Upper lobe of right lung (tissue), 1 donor: ENCODE measurements at places on chromosomes 6 and 20.

- DNase-seq = peak; percentile 38
- H3K4me3 ChIP-seq = no peak overlapping the region
- H3K4me1 ChIP-seq = peaks cover 7% of the 10 kb centered on the region
- H3K36me3 ChIP-seq = no peaks in the 10 kb centered on the region
- no peaks in the 10 kb centered on the region for H3K27me3 ChIP-seq
- H3K27ac ChIP-seq = no peak overlapping the region
Observed at GRCh38 chr6:38157905-38158304, 338.4 kb downstream of the ZFAND3 start.

DNA sequence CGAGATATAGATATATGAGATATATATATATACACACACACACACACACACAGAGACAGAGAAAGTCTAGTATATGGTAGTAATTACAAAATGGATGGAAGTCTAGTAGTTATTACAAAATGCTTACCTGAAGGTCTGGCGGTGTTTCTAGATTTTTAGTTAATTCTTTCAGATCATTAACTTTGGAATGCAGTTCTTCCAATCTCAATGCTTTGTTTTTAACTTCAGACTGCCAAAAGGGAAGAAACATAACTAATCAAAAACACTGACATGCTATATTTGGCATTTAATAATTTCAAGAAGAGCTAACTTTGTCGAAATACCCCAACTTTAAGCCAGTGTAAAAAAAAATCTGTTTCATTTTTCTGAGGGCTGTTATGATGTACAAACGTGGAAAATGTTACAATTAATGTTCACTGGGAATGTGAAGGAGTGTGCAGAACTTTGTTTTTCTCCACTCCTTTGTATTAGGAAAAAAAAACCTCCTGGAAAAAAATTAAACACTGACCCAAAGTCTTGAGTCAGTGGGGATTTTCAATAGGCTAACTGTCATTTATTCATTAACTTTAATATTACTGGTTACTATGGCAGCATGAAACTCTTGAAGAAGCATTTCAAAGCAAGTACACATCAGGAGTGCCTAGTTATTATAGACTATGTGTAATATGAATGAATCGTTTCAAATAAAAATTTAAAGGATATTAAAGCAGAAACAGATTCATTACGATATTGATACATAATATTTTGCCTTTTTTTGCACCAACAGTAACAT is 232.9 kb downstream of the SYNE1 start:
- no peak for DNase-seq
- H3K4me3 ChIP-seq = no peak overlapping the region
- H3K27me3 ChIP-seq = no peaks in the 10 kb centered on the region
- H3K4me1 ChIP-seq = peaks cover 7% of the 10 kb centered on the region
- no peak overlapping the region for H3K27ac ChIP-seq

DNA sequence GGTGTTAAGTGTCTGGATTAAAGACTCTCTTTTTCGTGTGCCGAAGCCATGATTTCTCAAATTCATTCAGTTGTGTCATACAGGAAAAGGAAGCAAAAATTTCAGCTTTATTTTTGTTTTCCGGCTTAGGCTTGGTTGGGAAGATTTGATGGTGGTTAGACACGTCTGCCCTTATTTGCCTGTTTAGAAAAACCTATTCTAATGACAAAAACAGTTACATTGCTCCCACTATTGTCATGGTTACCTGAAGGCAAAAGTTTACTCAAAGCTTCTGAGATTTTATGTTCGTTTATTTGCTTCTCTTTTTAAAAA is 982 bp downstream of the DNAJC5 start:
- DNase-seq = no peak
- peaks cover 16% of the 10 kb centered on the region for H3K36me3 ChIP-seq
- no peaks in the 10 kb centered on the region for H3K27me3 ChIP-seq
- H3K27ac ChIP-seq = peak overlapping the region; percentile 86

GRCh38 chr6:1763404-1763803 is 153.7 kb downstream of the FOXC1 start:
- H3K36me3 ChIP-seq = no peaks in the 10 kb centered on the region
- no peak for DNase-seq
- no peaks in the 10 kb centered on the region for H3K4me1 ChIP-seq
- H3K27me3 ChIP-seq = no peaks in the 10 kb centered on the region
- H3K4me3 ChIP-seq = no peak overlapping the region

- DNase-seq = no peak
- H3K4me1 ChIP-seq = peaks cover 6% of the 10 kb centered on the region
- no peaks in the 10 kb centered on the region for H3K36me3 ChIP-seq
Observed at GRCh38 chr6:167708501-167709094, 118.1 kb upstream of the AFDN start.

- no peak overlapping the region for H3K4me3 ChIP-seq
- H3K4me1 ChIP-seq = no peaks in the 10 kb centered on the region
- H3K36me3 ChIP-seq = no peaks in the 10 kb centered on the region
- no peak overlapping the region for H3K27ac ChIP-seq
Observed at GRCh38 chr6:46090115-46091079, 39.4 kb upstream of the ENPP4 start.

- no peaks in the 10 kb centered on the region for H3K36me3 ChIP-seq
- DNase-seq = no peak
- H3K27ac ChIP-seq = no peak overlapping the region
- no peaks in the 10 kb centered on the region for H3K27me3 ChIP-seq
- H3K4me1 ChIP-seq = peaks cover 29% of the 10 kb centered on the region
- H3K4me3 ChIP-seq = no peak overlapping the region
Observed at GRCh38 chr6:110823146-110823545, 7.9 kb upstream of the CDK19 start.

GRCh38 chr6:33929575-33930288 is 125.9 kb upstream of the MLN start:
- no peak for DNase-seq
- H3K27ac ChIP-seq = no peak overlapping the region
- H3K4me1 ChIP-seq = no peaks in the 10 kb centered on the region

DNA sequence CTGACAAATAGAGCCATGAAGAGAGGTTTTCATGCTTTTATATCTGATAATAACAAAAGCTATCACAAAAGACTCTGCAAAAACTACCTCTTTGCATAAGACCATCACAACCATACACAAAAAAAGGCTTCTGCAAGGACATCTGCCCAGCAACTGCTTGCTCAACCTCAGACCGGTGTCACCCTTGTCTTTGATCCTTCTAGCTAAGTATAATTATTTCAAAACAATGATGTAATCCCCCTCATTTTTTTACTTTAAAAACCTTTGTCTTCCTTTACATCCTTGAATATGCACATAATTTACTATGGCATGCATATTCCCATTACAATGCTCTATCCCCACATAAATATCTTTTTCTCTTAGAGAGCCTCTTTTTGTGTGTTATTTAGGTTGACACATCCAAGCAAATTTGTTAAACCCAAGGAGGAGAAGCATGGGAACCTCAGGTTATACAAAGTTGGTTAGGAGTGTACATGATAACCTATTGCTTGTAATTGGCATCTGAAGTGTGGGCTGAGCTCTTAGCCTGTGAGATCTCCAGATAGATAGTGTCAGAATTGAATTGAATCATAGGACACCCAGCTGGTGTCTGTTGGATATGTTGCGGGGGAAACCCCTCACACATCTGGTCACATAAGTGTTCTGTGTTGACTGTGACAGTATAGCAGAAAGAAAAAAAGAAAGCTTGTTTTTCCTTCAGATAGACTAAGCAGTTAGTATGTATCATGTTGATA is 20.7 kb upstream of the CGA start:
- H3K4me3 ChIP-seq = no peak overlapping the region
- no peaks in the 10 kb centered on the region for H3K4me1 ChIP-seq
- no peak for DNase-seq
- no peak overlapping the region for H3K27ac ChIP-seq
- H3K27me3 ChIP-seq = no peaks in the 10 kb centered on the region
- H3K36me3 ChIP-seq = no peaks in the 10 kb centered on the region

DNA sequence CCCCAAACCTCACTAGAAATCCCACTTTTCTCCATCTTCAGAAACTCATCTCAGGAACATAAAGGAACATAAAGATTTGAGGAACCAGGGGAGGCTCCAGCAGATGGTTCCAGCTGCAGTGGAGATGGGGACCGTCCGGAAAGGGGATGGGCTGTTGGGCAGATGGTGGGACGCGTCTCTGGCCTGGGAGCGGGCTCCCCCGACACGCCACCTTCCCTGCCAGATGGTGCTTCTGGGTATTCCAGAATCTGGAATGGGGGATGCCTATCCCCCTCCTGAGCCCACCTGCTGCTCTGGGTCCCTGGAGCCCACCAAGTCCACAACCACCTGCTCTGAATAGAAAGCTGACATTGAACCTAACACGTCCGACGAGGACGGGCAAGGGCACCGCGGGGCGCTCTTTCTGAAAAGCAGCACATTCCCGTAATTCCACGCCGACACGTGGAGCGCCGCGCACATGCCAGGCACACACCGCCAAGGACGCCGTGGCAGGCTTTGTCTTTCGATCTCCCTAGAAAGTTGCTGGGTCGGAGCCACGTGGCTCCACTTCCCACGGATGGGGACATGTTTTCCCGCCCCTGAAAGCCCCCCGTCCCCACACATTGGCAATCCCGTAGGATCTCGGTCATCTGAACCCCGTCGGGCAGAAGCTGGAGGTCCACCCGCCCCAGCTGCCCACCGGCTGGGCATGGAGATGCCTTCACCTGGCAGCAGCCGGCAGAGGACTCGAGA is 27.3 kb downstream of the SLC2A4RG start:
- H3K27me3 ChIP-seq = no peaks in the 10 kb centered on the region
- H3K4me3 ChIP-seq = no peak overlapping the region
- no peaks in the 10 kb centered on the region for H3K36me3 ChIP-seq
- H3K4me1 ChIP-seq = no peaks in the 10 kb centered on the region
- H3K27ac ChIP-seq = no peak overlapping the region

- no peak for DNase-seq
- H3K4me3 ChIP-seq = no peak overlapping the region
- no peaks in the 10 kb centered on the region for H3K36me3 ChIP-seq
- no peak overlapping the region for H3K27ac ChIP-seq
- H3K27me3 ChIP-seq = no peaks in the 10 kb centered on the region
Observed at GRCh38 chr6:49801525-49801924, 14.4 kb upstream of the PGK2 start.

GRCh38 chr6:138129190-138129589 is 22.0 kb upstream of the PERP start:
- no peak overlapping the region for H3K27ac ChIP-seq
- no peaks in the 10 kb centered on the region for H3K27me3 ChIP-seq
- H3K4me1 ChIP-seq = no peaks in the 10 kb centered on the region
- H3K4me3 ChIP-seq = no peak overlapping the region
- no peak for DNase-seq

GRCh38 chr20:36267605-36268381 is 31.5 kb downstream of the AAR2 start:
- H3K36me3 ChIP-seq = no peaks in the 10 kb centered on the region
- no peak for DNase-seq
- H3K4me3 ChIP-seq = no peak overlapping the region

DNA sequence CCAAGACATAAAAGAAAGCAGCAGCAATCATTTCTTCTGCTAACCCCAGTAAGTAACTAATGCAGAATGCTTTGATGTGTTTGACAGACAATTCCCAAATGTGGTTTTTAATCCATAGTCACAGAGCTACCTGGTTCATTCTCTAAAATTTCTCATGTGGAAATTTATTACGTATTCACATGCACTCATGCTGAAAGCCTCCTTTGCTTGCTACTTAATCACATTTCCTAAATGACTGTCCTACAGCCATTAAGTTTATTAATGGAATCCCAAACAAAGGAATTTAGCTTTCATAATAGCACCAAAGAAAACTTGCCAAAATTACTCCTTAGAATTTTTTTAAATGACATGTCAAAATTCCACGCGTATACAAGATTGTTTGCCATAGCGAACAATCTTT is 68.6 kb upstream of the MCHR2 start:
- no peak overlapping the region for H3K4me3 ChIP-seq
- no peak for DNase-seq
- no peak overlapping the region for H3K27ac ChIP-seq
- H3K27me3 ChIP-seq = no peaks in the 10 kb centered on the region

DNA sequence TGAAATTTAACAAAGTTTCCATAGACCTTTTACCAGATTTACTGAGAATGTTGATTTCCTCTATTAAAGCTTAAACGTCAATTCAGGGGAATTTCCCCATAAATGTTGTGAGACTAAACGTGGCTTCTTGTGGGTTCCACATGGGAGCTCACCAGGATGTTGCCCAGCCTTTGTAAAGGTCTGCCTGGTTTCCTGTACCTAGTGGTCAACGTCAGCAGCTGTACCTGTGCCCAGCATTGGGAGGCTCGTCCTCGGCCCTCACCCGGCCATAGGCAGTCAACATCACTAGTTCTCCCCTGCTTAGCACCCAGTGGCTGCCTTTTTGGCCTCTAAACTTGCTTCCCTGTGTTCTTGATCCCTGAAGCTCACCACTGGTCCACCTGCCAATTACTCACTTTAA is 22.1 kb upstream of the CD83 start:
- no peaks in the 10 kb centered on the region for H3K27me3 ChIP-seq
- H3K27ac ChIP-seq = no peak overlapping the region
- H3K36me3 ChIP-seq = no peaks in the 10 kb centered on the region
- DNase-seq = no peak

DNA sequence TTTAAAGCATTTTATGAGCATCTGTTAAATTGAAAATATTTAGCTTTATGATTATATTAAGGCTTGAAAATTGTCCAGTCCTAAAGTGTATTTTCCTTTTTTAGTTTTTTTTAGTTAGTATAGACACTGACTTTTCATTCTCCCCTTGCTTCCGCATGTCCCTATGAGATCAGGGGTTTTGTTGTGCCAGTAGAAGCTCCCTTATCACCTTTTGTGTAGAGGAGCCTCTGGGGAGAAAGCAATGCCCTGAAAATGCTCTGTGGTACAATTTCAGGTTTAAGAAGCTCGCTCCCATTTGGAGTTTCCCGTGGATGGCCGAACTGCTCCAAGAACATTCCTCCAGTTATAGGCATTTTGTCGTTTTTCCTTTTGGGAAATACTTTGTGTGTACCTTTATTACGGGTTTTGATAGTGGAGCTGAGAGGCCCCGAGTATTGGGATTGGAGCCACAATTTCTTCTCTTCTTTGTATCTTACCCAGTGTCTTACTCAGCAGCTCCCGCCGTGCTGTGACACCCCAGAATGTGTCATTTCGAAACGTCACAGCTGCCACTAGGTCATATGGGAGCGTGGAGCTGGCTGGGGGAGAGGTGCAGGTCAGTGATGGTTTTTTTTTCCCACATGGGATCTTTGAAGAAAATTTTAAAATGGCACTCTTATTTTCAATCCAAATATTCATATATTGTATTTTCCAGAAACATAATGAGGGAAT is 49.9 kb downstream of the RPRD1B start:
- H3K27ac ChIP-seq = peak overlapping the region; percentile 67
- H3K4me1 ChIP-seq = peaks cover 20% of the 10 kb centered on the region
- no peak for DNase-seq
- H3K36me3 ChIP-seq = peaks cover 52% of the 10 kb centered on the region
- no peak overlapping the region for H3K4me3 ChIP-seq

DNA sequence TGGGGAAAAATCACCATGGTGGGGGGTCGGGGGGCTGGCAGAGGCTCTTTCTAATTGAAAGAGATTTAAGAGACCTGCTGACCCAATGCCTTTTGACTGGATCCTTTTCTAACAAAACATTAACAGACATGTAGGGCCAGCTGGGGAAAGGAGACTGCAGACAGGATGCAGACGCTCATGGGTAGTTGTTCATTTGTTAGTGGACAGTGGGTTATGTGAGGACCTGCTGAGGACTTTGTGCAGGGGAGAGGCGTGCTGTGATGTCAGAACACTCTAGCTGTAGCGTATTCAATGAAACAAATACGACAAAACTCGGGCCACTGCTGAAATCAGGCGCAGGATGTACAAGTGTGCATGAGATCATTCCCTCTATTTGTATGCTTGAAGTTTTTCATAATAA is 1.2 kb downstream of the IP6K3 start:
- DNase-seq = no peak
- no peaks in the 10 kb centered on the region for H3K36me3 ChIP-seq
- H3K27me3 ChIP-seq = no peaks in the 10 kb centered on the region
- peaks cover 8% of the 10 kb centered on the region for H3K4me1 ChIP-seq
- H3K27ac ChIP-seq = peak overlapping the region; percentile 84

GRCh38 chr6:41289815-41290214 is 3.3 kb upstream of the TREM1 start:
- H3K27me3 ChIP-seq = no peaks in the 10 kb centered on the region
- no peak overlapping the region for H3K27ac ChIP-seq
